ENCODE measurements at places on chromosomes 1 and 21.

DNA sequence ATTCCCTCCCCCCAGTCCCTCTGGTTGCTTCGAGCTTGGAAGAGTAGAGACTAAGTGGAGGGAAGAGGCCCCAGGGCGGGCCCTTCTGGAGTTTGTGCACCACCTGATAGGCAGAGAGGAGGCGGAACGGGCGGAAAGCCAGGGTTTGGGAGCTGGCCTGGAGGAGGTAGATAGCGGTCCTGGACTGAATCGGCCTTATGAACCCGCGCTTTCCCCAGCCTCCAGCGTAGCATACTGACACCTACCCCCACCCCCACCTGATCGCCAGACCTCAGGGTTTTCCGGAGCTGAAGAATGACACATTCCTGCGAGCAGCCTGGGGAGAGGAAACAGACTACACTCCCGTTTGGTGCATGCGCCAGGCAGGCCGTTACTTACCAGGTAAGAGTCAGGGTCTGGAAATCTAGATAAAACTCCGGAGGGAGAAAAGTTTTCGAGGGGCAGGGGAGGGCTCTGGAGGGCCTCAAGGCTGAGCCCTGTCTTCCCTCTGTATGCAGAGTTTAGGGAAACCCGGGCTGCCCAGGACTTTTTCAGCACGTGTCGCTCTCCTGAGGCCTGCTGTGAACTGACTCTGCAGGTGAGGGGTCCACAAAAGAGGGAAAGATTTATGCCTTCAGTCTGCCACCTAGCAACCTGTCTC, 705 bp downstream of the UROD start:
- no peak for DNase-seq

DNA sequence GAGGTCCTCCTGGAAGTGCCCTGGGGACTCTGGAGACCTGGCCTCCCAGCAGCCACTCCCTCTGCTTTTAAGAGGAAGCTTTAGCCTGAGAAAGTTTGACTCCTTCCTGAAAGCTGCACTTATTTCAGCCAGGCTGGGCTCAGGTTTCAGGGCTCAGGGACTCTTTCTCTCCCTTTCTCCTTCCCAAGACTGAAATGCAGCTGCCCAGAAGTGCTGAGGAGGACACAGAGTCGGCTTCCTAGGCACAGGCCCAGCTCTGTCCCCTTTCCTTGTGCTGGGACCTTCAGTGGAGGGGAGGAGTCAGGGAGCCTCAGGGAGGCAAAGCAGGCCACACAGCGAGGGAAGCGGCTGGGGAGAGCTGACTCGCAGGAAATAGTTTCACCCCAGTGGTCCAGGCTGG, 137.3 kb downstream of the NAV1 start:
- DNase-seq: no peak

- no peak for DNase-seq
Measured at GRCh38 chr1:97909266-97909665, 11.6 kb downstream of the DPYD start.

GRCh38 chr1:66434096-66434495, 99.9 kb upstream of the SGIP1 start:
- no peak for DNase-seq

- DNase-seq: no peak
Measured at GRCh38 chr1:15683345-15684039, 628 bp upstream of the PLEKHM2 start.

DNA sequence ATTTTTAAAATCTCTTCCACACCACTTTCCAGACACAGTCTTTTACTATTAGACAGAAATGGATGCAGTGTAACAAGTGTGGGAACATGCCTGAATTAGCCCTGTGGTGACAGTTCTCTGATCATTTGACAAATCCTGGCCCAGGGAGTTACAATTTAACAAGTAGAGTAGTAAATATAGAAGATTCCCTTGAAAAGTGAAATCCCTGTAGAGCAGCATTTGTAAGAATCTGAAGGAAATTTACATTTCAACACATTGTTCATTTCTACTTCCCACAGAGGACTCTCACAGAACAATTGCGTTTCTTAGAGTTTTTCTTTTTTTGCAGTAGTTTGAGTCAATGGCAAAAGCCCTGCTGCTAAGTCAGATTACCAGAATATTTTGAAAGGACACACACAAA, 458.3 kb upstream of the BRINP3 start:
- no peak for DNase-seq

DNA sequence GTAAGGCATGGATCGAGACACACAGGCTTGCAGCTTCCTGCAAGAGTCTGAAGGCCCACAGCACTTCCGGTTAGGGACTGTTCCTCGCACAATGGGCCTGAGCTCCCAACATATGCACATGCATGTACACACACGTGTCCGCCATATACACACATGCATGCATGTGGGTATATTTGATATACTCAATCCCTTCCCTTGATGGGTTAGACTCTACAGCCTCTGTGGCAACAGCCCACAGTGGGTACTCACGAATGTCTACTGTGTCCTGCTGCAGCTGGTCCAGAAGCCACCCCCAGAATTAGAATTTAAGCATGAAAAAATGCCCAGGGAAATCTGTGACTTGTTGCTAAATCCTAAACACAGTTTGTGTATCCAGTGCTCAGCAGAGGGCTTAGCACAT, 9.9 kb downstream of the F3 start:
- no peak for DNase-seq

GRCh38 chr1:33022650-33023200, 14.0 kb downstream of the AK2 start:
- DNase-seq: no peak

DNA sequence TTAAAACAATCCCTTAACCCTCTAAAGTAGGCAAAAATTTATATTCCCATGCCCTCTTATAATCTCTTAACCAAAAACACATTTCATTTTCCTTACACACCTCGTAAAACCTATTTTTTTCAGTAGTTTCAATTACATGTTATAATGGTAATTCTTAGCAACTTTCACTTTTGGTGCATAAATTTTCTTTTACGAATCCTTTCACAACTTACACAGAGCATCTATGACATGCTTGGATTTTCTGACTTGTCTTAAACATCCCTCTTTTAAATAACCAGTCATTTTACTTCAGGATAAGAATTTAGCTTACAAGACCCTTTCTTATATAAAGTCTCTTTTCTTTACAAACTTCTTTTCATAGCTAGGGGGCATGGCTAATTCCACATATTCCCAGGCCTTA, 8.9 kb upstream of the MRPL55 start:
- no peak for DNase-seq

GRCh38 chr1:150799089-150799488, 9.0 kb downstream of the CTSK start:
- DNase-seq: no peak

- no peak for DNase-seq
Measured at GRCh38 chr1:221458447-221459156, 283.3 kb downstream of the DUSP10 start.

- DNase-seq: no peak
Measured at GRCh38 chr1:91883470-91883869, 2.5 kb downstream of the TGFBR3 start.

DNA sequence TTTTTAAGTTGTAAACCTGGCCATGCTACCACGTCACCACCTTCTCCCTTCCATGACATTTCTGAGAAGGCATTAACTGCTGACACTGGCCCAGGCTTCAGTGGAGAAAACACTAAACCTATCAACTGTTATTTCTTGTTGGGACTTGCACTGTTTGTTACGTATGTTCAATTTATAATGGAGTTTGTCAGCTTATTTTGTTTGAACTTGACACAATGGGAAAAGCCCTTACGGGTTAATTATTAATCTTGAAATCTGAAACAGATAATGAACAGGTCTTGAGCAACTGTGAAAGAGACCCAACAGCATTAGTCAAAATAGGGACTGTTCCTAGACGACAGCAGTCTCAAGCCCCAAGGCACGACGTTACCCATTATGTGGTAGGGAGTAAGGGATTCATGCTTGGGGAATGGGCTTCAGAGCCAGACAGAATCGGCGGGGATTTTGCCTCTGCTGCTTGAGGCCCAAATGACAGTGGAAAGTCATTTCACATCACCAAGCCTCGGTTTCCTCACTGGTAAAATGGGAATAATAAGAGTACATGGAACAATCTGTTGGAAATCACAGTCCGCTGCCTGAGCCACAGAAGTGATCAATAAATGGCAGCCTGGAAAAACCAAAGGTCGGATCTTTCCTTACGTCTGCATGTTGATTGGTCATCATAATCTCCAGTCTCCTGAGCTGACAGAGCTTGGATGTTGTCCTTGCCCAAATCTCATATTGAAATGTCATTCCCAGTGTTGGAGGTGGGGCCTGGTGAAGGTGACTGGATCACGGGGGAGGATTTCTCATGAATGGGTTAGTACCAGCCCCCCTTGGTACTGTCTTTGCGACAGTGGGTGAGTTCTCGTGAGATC, 44.5 kb downstream of the TIAM1 start:
- DNase-seq: no peak

DNA sequence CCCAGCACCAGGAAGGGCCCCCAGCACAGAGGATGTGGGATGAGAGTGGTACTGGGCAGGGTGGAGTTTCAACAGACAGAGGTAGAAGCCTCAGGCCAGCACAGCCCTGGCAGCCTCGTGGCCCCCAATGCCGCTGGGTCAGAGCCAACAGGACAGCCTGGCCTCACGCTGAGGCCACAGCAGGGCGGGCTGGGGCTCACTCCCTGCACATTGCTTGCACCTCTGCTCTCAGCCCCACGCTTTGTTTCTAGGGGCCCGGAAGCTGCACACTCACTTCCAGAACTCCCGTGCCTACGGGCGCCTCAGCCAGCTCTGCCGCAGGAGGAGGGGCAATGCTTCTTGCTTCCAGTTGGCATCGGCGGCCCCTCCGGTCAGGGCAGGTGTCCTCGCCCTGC, 72.9 kb downstream of the SIK1 start:
- DNase-seq: no peak

DNA sequence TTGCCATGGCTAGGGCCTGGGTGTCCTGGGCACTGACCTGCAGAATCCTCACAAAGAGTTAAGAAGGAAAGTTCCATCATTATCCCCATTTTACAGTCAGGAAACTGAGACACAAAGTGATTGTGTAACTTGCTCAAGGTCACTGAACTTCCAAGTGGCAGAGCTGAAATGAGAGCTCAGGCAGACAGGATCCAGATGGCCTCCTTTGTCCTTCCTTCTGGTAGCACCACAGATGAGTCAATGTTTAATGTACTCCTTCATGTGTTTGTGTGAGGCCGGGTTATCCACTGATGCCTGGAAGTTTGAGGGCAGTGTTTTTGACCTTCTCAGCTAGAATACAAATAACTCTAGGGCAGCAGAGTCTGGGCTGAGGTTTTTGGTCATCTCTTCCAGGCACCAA, 207.0 kb downstream of the TNR start:
- DNase-seq: no peak

- no peak for DNase-seq
Measured at GRCh38 chr1:80987824-80988223, 812.9 kb upstream of the ADGRL2 start.

DNA sequence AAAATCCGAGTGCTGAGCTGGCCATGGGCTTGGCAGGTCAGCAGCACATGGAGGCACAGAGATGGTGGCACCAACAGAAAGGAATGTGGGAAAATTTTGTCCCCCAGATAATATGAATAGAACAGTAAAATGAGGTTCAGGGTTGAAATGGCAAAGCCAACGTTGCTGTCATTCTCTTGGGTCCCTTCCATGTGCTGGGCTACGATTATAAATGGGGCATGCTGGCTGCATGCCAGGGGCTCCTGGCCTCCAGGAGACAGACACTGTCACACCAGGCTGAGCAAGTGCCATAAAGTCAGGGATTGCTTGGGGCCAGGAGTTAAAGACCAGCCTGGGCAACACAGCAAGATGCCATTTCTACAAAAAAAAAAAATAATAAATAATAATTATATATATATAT, 77.1 kb downstream of the TOMM20 start:
- no peak for DNase-seq

DNA sequence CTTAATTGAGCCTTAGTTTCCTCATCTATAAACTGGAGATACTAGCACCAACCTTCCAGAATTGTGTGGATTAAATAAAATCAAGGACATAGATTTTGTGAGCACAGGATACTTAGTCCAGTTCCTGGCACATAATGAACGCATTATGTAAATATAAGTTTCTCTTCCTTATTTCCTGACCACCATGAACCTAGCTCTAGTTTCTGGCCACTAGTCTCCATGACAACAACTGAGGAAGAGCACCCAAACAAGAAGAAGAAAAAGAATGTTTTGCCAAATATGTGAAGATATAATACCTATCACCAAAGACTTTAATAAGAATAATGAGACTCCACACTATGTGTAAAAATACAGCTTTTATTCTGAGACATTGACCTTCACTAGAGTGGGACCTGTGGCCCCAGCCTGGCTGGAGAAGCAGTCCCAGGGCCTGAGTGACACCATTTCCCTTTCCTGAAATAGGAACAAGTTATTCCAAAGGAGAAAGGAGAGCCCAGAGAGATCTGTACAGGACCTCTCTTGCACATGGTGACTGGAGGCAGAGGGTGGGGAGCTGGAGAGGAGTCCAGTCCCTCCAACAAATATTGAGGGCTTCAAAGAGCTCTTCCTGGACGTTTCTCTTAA, 940 bp upstream of the USF1 start:
- DNase-seq: no peak

DNA sequence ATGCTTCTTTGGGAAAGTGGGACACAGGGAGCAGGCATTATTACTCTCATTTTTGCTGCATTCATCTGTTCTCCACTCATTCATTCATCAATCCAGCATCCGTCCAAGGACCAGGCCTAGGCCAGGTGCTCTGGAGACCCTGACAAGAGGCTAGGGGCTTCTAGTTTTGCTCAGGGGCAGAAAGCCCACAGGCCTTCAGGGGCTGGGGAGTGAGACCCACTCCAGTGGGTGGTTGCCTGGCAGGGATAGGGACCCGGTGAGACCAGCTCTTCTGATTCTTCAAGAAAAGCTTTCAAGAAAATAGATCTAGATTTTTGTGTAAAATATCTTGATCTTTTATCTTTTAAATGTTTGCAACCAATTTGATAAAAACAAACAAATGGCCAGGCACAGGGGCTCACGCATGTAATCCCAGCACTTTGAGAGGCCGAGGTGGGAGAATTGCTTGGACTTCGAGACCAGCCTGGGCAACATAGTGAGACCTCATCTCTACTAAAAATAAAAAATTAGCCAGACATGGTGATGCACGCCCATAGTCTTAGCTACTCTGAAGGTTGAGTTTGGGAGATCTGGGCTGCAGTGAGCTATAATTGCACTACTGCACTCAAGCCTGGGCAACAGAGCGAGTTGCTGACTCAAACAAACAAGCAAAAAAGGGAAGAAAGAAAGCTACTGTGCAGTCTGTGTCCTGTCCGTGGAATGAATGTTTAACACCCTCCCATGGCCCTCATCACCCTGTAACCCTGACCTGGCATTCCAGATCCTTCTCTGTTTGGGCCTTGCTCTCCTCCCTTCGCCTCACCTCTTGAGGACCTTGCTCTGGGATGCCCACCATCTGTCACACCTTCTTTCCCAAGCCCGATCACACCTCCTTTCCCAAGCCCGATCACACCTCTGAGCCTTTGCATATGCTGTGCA, 17.3 kb upstream of the LRP8 start:
- no peak for DNase-seq

- no peak for DNase-seq
Measured at GRCh38 chr1:170027760-170028159, 46.7 kb downstream of the KIFAP3 start.

GRCh38 chr1:39488793-39489566, 2.5 kb upstream of the BMP8A start:
- DNase-seq: no peak

Data from GOT3 (cell line).